ENCODE measurements at places on chromosomes 6 and 20.
A peak's percentile ranks its signal among the peaks of the same experiment; 100 is the strongest.

GRCh38 chr20:16621435-16622141, 48.3 kb upstream of the KIF16B start:
- DNase-seq, result no peak

DNA sequence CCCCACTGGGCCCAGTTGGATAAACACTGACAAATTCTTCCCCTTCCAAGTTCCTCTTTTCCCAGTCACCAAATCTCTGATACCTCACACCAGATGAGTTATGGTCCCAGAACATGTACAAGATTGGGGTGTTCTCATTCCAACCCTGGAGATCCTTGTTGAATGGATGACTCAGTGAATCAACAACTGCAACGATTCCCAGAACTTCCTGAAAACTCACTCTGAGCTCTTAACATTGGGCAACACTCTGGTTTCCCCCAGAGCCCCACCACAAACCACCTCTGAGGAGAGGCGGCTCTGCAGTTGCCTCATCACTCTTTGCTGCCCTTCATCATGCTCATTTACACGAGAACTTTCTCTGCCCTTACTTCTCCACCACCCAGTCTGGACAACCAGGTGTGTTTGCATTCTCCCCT, 115.2 kb downstream of the MRPL14 start:
- no peak for DNase-seq

- DNase-seq, result no peak
Observed at GRCh38 chr20:19799325-19799724, 41.3 kb downstream of the RIN2 start.

GRCh38 chr20:3749087-3749688, 16.7 kb downstream of the HSPA12B start:
- DNase-seq, result no peak

GRCh38 chr6:135728589-135728988, 122.9 kb upstream of the PDE7B start:
- DNase-seq, result no peak

DNA sequence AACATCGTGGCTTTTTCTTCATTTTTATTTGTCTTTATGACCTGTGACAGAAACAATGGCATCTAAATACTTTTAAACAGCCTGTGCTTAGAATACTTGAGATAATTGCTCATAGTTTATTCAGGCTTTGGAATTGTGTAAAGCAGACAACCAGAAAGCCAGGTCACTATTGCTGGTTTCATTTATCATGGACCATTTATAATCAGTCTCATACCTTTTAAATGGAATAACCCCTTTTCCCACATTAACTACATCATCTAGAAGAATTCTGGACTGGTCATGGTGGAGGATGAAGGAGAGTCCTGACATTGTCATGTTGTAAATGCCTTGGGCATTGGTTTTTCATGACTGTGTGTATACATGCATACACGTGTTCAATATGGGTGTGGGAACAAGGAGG, 661.5 kb downstream of the EPM2A start:
- DNase-seq, result no peak

- DNase-seq, result no peak
Observed at GRCh38 chr6:18262702-18263417, 1.5 kb downstream of the DEK start.

DNA sequence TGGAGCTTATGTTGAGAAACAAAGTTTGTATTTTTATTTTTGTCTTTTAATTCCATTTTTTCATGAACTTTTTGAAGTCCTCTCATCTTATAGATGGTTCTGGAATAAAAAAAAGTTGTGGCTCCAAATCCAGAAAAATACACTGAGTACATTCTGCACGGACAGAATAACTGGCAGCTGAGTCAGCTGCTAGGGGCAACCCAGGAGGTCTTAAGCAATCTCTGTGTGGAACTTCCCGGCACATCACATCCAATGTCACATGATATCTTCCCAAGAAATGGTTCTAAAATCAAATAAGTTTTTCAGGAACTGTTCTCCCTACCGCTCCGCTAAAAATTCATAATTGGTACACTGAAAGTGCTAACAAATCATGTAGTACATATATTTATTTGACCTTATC, 29.8 kb downstream of the SLC13A3 start:
- DNase-seq, result no peak

DNA sequence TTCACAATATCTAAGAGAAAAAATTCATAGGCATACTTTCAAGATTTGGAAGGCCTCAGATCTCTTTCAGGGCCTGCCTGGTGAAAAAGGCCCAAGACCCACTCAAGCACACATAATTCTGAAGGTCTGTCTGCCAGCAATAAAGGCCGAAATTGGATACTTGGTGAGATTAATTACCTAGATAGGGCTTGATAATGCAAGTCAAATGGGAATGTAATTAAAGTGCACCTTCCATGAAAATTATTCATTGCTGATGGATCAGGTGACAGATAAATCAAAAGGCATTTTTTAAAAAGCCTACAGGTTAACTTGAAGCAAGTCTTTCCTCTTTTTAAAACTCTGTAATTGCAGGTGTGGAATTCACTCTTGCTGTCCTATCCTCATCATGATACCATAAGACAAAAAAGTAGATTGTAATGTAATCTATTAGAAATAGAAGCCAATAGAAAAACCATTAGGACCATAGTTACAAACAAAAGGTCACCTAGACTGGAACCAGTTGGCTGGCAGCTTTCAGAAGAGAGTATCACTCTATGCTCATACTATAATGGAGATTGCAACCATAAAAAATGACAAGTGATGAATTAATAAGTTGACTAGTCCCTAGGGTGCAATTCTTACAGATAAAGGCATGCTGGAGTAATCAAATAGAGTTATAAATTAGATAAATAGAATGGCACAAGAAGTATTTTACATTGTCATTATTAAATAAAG, 77.3 kb downstream of the EPHA7 start:
- no peak for DNase-seq

GRCh38 chr6:160534050-160534696, 129.9 kb downstream of the LPA start:
- peak; percentile 56 for DNase-seq

GRCh38 chr20:24547967-24548366, 78.5 kb downstream of the SYNDIG1 start:
- DNase-seq, result no peak

GRCh38 chr6:17022604-17023003, 79.2 kb upstream of the STMND1 start:
- DNase-seq, result no peak

GRCh38 chr6:77716311-77716710, 63.5 kb downstream of the MEI4 start:
- no peak for DNase-seq

DNA sequence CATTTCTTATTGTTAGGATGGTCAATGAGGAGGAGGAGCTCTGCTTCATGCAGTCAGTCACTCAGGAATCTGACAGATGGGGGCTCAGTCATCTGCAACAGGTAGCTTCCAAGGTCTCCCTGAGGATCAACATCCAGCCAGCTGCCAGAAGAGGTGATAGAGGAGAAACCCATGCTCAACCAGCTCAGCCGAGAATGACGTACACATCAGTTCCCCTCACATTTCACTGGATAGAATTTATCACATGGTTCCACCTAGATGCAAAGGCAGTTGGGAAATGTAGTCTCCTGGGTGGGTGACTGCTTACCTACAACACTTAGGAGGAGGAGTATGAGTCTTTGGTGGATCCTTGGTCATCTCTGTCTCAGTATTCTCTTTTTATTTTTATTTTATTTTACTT, 144.5 kb downstream of the CEBPB start:
- DNase-seq, result no peak

DNA sequence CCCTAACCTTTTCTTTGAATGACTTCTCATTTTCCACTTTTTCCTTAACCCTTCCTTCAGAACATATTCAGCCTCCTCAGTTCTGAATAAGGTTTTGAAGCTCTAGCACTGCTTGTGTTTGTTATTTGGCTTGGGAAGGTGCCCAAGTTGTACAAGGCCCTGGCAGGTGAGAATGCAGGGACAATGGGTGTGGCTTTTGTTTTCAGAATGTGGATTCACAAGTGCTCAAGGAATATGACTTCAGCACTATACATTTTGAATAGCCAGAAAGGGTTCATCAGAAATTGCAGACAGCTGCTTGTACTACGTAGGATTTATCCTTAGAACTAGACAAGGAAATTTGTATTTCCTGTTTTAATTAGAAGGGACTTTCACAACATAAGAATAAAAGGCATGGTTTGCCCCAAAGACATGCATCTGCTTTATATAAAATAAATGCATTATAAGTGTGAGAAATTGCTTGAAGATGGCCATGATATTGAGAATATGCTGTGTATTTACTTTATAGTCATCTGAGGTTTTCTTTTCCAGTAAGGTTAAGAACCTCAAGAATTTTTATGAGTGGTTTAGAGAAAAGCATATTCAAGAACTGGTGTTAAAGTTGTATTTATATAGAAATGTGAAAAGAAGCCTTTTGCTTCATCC, 29.3 kb upstream of the PRDM1 start:
- no peak for DNase-seq

DNA sequence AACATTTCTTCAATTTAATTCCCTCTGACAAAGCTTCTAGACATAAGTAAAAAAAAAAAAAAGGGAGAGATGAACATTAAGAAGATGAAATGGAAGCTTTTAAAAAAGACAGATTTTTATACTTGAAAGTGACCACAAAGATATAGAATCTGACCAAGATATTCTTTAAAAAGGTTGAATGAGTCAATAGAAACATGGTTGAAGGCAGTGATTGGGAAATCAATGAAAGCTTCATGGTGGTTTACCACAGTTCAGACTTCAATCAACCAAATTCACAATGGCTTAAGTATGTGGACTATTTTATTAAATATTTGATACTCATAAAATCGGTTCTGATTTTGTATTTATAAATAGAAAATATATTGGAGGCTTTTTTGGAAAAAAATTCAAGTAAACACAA, 248.4 kb upstream of the HSF2 start:
- no peak for DNase-seq

DNA sequence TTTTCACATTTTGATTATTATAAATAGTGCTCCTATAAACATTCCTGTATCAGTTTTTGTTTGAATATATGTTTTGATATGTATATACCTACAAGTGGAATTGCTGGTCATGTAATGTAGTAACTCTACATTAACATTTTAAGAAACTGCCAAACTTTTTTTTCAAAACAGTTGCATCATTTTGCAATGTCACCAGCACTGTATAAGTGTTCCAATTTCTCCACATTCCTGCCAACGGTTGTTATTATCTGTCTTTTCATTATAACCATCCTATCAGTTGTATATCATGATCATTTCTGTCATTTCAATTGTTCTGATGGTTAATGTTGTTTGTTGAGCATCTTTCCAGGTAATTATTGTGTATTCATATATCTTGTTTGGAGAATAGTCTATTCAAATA, 44.8 kb upstream of the SAMD5 start:
- no peak for DNase-seq
